Lung microvascular endothelial cell (primary cell): ENCODE measurements at places on chromosomes 16 and 17.
A peak's percentile ranks its signal among the peaks of the same experiment; 100 is the strongest.

GRCh38 chr17:7351665-7352502 lies at the start of gene KCTD11:
Gene KCTD11 (plus strand): TSS chr17:7352162.
- peak; percentile 72 for DNase-seq

GRCh38 chr17:68087851-68088250 lies 52.3 kb downstream of the KPNA2 start:
- DNase-seq = no peak

DNA sequence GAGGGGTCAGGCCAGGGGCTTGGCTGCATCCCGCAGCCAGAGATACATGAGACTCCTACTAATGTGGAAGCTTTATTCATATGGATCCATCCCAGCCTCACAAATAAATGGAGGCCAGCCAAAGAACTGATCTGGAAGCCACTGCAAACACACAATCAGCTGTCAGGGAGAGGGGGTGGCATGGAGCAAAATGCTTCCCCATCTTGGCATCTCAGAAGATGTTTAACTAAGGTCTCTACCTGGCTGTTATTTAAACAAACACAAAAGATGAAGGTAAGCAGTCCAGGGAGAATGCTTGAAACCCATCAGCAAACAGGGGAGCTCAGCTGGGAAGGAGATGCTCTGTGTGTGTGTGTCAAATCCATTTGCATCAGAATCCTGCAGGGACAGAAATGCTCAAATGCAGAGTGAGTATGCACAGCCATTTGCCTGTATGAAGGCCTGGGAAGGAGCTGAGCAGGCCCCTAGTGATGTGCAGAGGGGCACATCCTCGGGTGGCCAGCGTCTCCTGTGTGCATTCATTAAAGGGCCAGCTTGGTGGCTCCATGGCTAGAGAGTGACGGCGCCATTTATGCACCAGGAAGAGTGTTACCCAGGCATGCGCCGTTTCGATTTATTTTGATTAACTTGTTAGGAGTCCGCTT lies 34.2 kb upstream of the IRX3 start:
- no peak for DNase-seq

DNA sequence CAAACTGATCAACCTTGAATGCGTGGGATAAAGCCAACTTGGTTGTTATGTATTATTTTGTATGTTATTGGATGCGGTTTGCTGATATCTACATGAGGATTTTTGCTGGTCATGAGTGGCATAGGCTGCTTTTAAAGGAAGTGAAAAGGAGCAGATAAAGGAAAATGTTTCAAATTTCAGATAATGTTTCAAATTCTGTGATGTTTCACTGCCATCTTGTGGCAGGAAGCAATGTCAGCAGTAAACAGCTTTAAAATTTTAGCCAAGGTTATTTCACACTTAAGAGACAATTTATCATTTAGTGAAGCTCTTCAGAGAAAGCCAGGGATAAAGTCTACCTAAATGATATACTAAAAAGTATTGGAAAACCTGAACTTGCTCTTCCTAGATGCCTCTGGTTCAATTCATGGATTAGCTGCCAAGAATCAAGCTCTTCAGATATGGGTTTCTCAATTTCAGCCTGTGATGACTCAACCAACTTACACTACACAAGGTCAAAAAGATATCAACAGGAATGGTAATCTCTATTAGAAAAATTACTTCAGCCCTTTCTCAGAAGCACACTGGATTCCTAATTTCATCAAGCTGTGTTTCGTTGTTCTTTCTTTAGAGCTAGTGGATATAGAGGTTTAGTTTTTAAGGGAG lies 136.0 kb upstream of the C17orf78 start:
- DNase-seq = peak; percentile 32

GRCh38 chr17:47172696-47173565 lies 16.2 kb downstream of the CDC27 start:
- no peak for DNase-seq

- peak; percentile 83 for DNase-seq
Measured at GRCh38 chr17:65027305-65027704, 29.2 kb downstream of the GNA13 start.

DNA sequence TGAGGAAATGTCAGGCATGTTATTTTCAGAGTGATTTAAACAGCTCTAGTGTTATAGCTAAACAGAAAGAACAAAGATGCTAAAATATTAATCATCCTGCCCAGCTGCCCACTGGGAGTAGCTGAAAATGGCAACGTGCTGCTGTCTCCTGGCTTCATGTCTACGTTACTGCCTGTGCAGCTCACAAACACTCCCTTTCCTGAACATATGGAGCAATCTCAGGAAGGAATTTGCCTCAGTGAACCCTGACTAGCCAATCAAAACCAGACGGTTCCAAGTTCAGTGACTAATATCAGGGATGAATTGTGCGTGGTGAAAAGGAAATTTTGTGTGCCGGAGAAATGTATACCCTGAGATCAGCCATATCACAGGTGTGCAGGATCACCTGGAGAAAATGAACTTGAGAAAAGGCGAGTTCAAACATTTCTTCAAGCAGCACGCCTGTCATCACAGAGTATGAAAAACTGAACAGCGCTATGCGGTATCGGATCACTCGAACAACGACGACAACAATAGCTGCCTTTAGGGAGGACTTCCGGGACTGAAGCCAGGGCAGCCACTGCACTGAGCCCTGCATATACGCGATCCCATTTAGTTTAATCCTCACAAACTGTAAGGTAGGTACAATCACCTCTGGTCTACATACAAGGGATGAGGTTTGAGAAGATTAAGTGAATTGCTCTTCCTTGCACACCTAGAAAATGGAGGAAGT lies 110.3 kb downstream of the STX8 start:
- peak; percentile 84 for DNase-seq

DNA sequence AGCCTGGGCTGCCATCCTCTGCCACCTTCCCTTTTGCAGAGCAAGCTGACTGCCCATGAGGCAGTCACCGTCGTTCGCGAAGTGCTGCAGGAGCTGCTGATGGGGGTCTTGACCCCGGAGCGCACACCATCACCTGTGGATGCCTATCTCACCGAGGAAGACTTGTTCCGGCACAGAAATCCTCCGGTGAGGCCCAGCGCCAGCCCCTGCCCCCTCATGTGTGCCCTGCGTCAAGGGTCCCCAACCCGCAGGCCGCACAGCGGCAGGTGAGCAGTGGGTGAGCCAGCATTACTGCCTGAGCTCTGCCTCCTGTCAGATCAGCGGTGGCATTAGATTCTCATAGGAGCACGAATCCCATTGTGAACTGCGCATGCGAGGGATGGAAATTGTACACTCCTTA lies 7.7 kb upstream of the EPN3 start:
- DNase-seq = no peak

- DNase-seq = peak; percentile 17
Measured at GRCh38 chr16:66996324-66996982, 8.1 kb downstream of the CES4A start.

GRCh38 chr16:66364959-66365306 lies 1.6 kb upstream of the CDH5 start:
- DNase-seq = no peak

GRCh38 chr16:86991679-86992078 lies 325.5 kb downstream of the C16orf95 start:
- DNase-seq = no peak

DNA sequence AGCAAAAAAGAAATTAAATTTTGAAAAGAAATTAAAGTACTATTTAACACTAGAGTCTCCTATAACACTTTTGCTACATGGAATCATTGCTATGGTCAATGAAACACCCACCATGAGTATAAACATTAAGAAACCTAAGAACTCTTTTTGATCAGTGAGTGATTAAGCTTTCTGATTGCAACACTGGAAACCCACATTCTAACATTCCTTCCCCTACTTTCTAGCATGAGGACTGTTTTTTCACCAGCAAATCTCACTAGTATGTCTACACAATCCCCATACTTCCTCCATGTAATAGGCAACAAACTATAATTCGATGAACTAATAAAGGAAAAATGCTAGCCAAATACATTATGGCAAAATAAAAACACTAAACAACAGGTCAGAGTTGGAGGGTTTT lies 54.7 kb downstream of the SKAP1 start:
- no peak for DNase-seq

DNA sequence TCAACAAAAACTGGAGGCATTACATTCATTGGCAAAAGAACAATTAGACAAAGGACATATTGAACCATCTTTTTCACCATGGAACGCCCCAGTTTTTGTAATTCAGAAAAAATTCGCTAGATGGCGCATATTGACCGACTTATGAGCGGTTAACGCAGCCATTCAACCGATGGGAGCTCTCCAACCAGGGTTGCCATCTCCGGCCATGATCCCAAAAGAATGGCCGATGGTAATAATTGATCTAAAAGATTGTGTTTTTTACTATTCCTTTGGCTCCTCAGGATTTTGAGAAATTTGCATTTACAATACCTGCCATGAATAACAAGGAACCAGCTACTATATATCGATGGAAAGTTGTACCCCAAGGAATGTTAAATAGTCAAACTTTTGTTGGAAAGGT lies 21.4 kb downstream of the ALOX15B start:
- DNase-seq = peak; percentile 82

- peak; percentile 92 for DNase-seq
Measured at GRCh38 chr16:53090591-53091411, 36.0 kb downstream of the CHD9 start.

DNA sequence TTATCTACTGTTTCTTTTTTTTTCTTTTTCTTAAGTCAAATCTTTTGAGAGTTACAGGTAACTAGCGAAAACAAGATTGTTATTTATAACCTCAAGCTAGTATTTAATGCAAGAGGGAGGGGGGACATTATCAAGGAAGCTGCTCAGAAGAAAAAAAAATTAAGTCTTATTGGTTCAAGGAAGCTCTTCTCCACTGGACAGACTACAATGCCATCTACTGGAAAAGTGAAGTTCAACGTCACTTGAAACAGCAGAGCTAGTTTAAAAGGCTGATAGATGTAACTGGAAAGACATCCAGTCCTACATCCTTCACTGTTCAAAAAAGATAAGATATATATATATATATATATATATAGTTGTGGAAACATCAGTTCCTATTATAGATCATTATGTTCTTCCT lies 418.0 kb upstream of the PSMD7 start:
- peak; percentile 76 for DNase-seq

GRCh38 chr17:63476854-63477479 lies at the start of gene ACE:
Gene ACE (plus strand): TSS chr17:63477061. CDS start chr17:63477095, 34 bp downstream.
- DNase-seq = peak; percentile 66

DNA sequence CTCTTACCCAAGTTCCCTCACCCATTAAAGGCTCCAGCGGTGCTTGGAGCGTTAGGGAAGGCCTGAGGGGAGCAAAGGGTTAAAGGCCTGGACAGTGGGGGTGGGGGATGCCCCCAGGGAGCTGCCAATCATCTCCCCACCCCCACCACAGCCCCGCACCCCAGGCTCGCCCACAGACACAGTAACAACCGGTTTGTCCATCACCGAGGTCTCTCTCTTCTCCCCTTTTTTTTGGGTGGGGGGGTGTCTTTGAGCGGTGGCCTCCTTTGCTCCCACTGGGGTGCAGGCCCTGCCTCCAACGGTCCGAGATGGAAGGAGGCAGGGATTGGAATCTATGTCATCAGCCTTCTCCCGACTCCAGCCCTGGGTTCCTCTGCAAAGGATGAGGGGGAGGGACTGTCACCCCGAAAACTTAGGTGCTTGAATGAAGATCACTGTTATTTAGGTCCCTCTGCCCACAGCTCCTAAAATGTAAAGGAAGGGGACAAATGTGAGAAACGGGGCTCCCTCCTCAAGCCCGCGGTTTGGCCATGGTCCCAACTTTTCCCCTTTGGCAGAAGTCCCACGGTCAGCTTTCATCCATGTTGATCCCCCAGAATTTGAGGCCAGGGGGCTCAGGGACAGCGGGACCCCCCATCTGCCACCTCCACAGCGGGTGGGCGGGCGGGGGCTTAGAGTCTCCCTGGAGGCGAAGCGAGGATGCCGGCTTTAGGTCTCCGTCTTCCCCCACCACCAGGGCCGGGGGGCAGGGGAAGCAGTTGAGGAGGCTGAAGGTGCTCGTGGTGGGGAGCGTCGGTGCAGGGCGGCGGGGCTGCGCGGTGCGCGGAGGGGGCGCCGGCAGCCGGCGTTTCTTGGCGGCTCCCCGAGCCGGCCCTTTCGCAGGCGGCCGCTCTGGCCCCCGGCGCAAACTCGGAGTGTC lies 1.7 kb downstream of the EPOP start:
- DNase-seq = no peak

- DNase-seq = no peak
Measured at GRCh38 chr17:62631936-62632924, 4.8 kb downstream of the MRC2 start.

DNA sequence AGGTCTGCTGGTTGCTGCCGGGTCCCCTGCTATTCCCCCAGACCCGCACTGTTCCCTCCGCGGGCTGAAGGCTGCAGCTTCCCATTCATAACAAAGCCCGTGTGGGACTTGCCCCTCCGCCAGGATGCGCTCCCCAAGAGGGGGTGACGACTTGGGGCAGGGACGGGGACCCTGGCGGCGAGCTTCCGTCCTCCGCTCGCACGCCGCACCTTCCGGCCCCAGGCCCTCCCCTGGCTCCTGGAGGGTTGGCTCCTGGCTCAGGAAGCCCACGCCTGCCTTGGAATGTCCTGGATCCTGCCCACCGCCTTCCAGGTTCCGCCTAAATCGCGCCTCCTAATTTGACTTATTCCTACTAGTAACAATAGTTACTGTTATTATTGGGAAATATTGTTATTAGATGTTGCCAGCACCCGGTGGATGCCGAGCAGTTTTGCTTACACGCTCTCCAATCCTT lies 1.1 kb upstream of the TFAP4 start:
- DNase-seq = peak; percentile 60

DNA sequence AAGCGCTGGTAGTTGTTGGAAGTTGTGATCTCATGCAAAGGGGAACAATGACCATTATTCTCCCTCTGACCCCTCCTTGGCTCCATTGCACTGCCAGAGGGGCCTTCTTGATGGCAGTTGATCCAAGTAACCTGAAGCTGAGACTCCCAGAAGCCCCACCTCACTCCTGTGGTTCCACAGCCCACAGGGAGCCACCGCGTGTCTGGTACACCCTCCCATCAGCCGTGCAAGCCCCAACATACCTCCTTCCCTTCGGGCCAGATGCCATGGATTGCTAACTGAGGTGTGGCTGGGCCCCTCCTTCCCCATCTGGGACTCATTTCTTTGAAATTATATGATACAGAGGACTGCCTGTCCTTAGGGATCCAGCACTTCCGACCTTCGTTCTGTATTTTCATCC lies 17.8 kb downstream of the SAP30BP start:
- no peak for DNase-seq

- no peak for DNase-seq
Measured at GRCh38 chr17:42167807-42168206, 13.0 kb upstream of the RAB5C start.

DNA sequence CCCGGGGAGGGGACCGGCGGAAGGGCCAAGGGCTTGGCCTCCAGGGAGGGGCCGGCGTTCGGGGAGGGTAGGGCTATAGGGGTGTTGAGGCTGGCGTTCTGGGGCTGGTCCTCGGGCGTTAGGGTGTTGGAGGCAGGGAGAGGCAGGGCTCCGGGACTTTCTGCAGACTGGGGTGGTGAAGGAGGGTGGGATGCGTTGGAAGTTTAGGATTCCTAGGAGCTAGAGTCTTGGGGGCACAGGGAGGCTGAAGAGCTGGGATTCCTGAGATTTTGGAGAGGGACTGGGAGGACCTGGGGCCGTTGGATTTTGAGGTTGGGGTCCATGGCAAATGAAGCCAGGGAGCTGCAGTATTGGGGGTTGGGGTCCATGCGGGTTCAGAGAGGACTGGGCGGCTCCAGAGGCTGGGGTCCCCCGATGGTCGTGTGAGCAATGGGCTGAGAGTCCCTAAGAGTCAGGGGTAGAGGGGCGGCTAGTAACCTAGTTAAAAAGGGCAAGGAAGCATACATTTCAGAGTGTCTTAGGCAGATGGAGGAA lies 740 bp downstream of the NFATC2IP start:
- no peak for DNase-seq
